Ammon's horn (tissue), 1 donor: ENCODE measurements at places on chromosomes 7 and 10.

DNA sequence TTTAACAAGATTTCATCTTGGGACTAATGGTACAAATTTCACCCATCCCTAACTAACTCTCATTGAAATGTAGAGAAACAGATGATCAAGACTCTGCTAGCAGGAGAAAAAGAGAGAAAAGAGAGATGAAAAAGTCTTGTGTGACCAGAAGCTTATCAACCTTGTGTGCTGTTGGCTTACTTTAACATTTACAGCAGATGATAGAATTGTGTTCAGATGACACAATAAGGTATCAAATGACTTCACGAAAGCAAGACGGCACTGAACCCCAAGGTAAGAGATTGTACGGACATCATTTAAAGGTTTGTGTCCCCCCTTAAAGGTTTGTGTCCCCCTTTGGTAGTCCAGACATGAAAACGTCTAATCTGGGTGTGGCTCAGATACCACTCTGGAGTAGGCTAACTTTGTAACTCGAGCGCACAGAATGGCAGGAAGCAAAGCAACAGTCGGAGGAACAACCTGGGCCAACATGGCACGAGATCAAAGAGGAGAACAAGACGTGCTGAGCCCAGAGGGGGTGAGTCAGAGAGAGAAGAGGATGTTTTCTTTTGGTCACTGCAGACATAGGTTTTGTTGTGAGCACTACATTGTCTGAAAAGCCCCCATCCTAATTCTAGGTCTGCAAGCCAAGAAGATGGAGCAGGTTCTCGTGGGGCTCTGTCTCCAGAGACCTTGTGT is 10.4 kb upstream of the LMBR1 start:
- DNase-seq = no peak

DNA sequence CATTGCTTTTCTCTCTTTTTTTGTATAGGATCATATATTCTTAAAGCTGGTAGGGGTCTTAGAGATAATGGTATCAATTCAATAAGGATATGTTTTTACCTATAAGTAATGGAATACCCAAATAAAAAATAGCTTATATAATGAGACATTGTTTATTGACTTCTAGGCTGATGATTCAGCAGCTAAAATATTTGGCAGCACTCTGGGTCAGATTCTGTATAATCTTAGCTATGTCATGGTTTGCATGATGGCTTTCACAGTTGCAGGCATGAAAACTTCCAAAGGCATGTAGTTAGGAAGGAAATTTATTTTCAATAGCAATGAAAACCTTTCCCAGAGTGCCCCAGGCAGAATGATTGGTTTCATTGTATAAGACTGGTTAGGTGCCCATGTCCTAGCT is 32.1 kb upstream of the A1CF start:
- DNase-seq = no peak

DNA sequence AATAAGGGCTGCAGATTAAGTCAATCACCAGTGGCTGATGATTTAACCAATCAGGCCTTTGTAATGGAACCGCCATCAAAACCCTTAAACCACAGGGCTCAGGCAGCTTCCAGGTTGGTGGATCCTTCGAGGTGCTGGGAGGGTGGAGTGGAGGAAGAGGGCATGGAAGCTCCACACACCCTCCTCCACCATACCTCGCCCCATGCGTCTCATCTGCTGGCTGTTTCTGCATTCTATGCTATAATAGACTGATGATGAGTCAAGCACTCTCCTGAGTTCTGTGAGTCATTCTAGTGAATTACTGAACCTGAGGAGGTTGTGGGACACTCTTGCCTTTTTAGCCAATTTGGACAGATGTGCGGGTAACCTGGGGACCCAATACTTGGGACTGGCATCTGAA is 43.9 kb downstream of the CHST15 start:
- DNase-seq = no peak

DNA sequence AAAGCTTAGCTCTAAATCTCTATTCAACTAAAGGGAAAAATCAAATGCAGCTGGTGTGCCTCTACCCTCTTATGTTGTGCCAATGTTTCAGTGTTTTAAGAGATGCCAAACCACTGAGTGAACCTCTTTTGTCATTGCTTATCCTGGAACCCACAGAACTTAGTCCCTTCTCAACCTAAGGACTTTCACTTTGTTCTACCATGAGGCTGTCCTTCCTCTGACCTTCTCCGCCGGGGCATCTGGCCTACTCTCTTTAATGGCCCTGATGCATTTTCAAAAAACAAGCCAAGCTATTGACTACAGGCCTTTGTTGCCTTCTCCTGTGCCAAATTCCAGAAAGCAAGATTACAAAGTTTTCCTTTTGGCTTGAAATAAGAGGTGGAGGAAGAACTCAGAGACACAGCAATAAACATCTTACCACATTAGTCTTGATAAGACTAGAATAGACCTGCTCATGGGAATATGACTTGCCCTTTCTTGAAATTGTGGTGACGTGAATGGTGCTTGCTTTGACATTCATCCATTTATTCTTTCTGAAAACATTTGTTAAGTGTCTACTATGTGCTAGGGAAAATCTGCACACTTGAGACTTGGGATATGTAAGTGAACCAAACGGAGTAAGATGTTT is 253.2 kb upstream of the SMIM30 start:
- no peak for DNase-seq

DNA sequence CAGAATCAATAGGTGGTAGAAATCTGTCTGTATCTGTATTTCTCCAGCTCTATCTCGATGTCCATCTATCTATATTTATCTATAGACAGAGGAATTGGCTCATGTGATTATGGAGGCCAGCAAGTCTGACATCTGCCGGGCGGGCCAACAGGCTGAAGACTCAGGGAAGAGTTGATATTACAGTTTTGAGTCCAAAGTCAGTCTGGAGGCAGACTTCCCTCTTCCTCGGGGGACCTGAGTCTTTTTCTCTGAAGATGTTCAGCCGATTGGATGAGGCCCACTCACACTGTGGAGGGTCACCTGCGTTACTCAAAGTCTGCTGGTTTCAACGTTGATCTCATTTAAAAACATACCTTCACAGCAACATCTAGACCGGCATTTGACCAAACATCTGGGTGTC is 98.7 kb downstream of the RAMP3 start:
- no peak for DNase-seq

GRCh38 chr7:16967300-16967811 is 85.6 kb upstream of the AGR3 start:
- DNase-seq = no peak

DNA sequence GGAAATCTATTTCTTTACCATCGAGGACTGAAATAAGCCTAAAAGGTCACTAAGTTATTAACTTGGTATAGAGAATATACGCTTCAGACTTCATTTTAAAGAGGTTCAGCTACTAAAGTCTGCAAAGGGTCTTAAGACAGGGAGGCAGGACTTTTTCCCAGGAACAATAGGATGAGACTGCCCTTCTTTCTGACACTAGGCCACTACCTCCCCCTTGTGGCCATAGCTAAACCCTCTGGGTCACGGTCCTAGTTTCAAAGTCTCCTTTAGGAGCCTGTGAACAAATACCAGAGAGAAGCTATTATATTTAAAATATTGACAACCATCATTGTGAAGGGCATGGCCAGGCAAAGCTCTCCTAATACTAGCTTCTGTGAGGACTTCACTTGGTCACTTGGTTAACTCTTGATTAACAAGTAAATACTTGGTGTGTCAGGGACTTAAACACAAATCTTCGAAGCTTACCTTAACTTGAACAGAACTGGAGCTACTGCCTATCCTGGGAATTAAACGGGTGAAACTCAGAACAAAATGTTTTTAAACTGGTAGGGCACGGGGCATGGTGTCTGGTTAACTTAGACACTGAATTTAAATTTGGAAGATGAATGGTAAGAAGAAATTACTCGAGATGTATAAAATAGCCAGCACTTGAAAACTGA is 75.6 kb downstream of the CCDC6 start:
- peak; percentile 64 for DNase-seq

DNA sequence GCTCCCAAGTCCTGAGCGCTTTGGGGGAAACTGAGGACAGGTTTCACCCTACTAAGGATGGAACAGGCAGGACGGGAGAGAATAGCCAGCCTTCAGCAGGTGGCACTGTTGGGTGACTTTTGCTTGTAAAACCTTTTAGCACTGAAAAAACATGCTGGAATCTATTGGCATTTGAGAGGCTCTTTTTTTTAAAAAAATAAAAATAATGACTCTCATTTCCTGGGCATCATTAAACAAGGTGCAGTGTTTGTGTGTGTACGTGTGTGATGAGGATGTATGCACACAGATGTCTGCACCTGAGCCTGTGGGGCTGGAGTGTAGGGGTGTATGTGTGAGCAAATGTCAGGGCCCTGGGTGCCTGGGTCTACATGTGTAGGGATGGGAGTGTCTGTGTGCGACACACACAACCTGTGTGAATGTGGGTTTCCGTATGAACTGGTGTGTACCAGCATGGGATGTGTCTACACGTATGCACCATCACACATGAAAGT is 177.9 kb downstream of the RPS24 start:
- peak; percentile 77 for DNase-seq

GRCh38 chr10:5665373-5666007 is 905 bp downstream of the ASB13 start:
- DNase-seq = no peak

DNA sequence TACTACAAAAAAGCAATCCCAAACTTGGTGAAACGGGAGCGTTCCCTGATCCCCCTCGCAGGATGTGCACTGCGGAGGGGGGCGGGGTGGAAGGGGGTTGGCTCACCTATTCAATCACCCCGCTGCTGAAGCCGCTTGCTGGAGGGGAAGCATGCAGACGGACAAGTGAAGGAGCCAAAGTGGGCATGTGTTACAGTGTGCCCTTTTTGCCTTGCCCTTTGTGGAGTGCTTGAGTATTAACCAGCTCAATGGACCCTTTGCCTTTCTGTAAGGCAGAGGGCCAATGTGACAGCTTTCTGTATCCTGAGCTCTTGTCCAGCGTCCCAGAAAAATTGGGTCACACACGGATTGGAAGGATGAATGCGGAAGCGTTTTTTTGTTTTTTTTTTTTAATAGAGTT is 348.9 kb upstream of the NPSR1 start:
- DNase-seq = peak; percentile 25

GRCh38 chr7:2641406-2642393 is 9.9 kb downstream of the TTYH3 start:
- DNase-seq = peak; percentile 93

DNA sequence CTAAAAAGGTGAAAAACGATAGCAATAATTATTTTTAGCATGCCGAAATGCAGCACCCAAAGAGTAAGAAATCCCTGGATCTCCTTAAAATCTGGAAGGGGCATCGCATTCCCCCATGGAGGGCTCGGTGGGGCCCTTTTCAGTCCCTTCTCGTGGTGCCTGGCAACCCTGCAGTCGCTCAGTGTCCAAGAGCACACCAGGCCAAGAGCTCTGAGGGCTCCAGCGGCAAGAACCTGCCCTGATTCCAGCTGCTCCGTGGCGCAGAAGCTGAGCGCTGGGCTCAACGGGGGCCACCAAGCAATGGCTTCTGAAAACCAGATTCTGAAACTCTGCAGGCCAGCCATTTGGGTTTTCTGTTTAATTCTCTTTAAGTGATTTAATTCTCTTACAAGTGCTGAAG is 131.2 kb downstream of the PRKAG2 start:
- no peak for DNase-seq

- DNase-seq = no peak
Observed at GRCh38 chr10:103736763-103737162, 118.6 kb downstream of the SH3PXD2A start.

DNA sequence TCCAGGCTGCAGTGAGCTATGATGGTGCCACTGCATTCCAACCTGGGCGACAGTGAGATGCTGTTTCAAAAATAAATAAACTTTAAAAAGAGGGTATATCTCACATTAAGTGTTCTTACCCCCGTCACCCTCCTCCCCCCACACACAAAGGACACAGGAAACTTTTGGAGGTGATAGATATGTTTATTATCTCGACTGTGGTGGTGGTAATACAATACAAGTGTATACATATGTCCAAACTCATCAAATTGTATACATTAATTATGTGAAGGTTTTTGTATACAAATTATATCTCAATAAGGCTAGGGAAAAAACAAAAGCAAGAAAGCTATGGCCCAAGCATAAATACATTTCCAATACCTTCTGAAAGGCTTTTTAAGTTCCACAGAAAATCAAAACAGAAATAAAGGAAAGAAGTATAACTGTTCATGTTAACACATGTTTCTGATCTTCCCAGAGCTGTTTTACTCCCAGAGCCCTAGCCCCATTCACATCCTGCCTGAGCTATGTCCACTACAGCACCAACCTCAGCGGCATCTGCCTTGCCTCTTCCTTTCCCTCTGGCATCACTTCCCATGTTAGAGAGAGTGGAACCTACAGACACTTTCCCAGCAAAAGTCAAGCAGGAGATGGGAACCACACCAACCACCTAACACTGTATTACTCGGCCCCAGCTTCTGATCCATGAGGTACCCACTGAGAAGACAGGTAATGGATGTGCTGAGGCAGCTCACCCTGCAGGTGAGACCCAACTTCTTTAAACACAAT is 48.1 kb downstream of the SGMS1 start:
- DNase-seq = no peak

- DNase-seq = no peak
Observed at GRCh38 chr7:76016191-76016947, 22.0 kb upstream of the TMEM120A start.

DNA sequence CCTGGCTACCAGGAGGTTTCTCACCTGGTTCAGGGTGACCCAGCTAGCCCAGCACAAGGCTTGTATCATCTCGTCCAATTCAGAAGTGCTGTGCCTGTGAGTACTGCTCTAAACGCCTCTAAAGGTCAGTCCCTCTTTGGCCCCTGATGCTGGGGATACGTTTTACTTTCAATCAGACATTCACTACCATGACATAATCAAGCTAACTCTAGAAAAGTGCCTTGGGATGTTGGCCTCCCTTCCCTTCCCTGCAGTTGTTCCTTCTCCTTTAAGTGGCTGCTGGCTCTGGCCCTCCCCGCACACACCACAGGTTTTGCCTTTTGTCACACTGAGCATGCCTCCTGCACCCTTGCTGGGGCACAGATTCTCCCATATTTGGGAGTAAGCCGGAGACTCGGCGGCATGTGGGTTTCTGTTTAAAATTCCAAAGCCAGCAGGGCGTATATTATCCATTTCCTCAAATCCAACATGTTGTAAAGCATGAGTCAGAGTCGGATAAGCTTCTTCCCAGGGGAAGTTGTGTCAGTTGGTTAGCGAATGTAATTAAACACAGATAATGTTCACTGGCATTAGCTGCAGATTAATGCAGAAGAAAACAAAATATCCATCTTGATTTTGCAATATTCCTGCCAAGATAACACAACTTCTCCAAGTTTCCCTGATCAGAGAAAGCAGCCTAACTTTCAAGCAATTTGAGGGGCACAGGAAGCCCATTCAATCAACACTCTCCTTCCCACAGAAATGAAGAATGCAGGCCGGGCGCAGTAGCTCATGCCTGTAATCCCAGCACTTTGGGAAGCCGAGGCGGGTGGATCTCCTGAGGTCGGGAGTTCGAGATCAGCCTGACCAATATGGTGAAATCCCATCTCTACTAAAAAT is 31.8 kb upstream of the VCL start:
- peak; percentile 69 for DNase-seq
